ENCODE measurements at places on chromosomes 3 and 15.

DNA sequence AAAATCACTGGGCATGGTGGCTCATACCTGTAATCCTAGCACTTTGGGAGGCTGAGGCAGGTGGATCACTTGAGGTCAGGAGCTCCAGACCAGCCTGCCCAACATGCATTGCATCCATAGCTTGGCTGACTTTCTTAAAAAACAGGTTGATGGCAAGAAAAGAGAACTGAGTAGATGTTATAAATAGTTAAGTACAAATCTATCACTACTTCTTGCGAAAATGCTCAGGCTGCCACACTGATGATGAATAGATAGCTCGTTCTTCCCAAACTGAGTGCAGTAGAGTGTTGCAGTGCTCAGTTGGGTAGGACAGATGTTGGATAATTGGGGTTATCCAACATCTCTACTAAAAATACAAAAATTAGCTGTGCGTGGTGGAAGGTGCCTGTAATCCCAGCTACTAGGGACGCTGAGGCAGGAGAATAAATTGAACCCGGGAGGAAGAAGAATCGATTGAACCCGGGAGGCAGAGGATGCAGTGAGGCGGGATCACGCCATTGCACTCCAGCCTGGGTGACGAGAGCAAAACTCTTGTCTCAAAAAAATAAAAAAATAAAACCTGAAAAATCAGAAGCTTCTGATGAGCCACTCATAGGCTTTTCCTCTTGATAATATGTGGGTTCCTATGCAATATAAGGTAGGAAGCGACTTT is 1.2 kb downstream of the BTLA start:
- DNase-seq = no peak

GRCh38 chr3:77158730-77159581 is 119.1 kb downstream of the ROBO2 start:
- DNase-seq = no peak

DNA sequence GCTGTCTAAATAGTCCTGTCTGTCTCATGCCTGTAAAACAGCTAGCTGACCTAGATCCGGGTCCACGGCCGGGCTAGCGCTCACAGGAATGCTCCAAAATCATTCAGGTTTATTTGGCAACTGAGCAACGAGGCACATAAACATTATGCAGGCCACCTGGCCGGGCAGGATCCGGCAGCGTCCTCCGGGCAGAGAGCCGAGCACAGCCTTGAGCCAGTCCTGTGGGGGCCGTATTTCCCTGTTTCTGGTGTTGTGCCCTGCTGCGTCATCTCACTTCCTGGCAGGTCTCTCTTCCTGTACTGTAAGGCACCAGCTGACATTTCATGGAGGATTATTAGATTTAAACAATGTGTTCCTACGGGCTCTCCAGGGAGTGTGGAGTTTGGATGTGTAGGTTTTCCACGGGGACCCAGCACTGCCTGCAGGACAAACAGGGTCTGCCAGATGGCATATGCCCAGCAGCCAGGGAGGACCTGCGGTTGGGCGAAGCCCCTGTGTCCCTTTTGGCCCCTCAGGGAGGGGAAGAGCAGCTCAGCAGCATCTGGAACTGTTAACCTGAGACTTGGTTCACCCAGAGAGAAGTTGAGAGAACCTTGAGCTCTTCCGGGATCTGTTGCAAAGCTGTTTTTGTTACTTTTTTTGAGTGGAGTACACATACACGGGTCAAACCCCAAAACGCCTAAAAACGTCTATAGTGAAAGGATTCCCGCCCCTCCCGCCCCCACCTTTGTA is 16.6 kb upstream of the LRRK1 start:
- DNase-seq = no peak

GRCh38 chr15:89870006-89870405 is 23.8 kb downstream of the AP3S2 start:
- no peak for DNase-seq

- no peak for DNase-seq
These were observed 12.4 kb downstream of the RBPMS2 start for GRCh38 chr15:64763021-64763420.

- DNase-seq = no peak
These were observed 203.3 kb upstream of the IL12A start for GRCh38 chr3:159785273-159785708.

DNA sequence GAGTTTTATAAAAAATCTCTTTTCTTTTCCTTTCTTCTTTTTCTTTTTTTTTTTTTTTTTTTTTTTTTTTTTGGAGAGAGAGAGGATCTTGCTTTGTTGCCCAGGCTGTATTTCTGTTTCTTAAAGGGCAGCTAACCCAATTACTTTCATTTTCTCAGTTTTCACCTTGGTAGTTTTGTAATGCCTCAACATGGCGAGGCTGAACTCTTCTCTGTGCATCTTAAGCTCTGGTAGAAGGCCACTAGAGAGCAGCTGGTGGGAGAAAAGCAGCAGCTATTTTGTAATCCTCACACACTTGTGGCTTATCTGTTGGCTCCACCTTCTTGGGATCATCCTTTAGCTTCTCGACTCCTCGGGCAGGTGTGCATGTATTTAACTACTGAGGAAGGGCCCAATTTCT is 152.2 kb upstream of the MEIS2 start:
- no peak for DNase-seq

GRCh38 chr3:71930056-71930991 is 145.4 kb upstream of the PROK2 start:
- DNase-seq = no peak

DNA sequence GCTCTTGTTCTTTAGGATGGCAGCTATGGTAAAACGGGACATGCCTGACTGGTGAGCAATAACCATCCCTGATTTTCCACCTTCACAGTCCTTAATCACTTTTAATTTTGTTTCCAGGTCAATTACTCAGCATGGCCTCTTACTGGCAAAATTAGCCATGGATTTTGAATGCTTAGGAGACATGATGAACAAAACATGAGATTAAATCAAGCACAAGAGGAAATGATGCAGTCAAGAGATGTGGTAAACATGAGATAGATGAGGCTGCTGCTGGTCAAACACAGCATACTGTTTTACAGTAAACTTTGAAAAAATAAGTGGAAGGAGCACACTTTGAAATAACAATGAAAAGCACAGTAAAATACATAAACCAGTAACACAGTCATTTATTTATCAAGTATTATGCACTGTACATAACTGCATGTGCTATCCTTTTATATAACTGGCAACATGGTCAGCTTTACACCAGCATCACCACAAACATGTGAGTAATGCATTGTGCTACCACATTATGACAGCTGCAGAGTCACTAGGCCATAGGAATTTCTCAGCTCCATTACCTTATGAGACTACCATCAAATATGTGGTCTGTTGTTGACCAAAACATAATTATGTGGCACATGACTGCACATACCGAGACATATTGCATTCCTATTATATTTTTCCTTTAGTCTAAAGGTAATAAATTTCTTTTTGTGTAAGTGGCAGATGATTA is 30.1 kb upstream of the ZNF502 start:
- DNase-seq = no peak

GRCh38 chr3:108118038-108118768 is 27.4 kb upstream of the CD47 start:
- no peak for DNase-seq

DNA sequence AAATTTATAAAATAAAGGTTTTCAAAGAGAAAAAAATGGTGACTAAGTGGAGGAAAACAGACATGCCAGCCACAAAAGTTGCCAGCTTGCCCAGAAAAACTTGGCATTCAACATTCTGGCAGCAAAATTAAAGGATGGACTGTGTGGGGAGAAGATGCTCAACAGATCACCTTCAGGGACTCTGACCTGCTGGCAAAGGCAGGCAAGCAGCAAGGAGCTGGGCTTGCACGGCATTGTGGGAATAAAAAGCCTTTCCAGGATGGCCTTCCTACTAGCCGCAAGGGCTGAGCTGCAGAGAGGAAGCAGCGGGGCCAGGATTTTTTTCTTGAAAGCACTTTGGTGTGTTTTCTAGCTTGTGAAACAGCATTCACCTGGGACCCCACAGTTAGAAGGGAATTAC is 101.9 kb upstream of the CACNA2D3 start:
- no peak for DNase-seq

- DNase-seq = peak; percentile 16
These were observed 28.5 kb downstream of the BTD start for GRCh38 chr3:15629860-15630597.

Measured in stimulated activated CD8-positive, alpha-beta memory T cell treated with anti-CD3 and anti-CD28 coated beads, Interleukin-2, amount 100 ng/mL, for 1 hour (primary cell).